Mesothelial cell of epicardium (in vitro differentiated cells): ENCODE measurements at places on chromosomes 7 and 10. TPM values are rescaled to one million over a fixed set of nuclear protein-coding genes. Genes with fewer than 3 reads are reported as not detected.

DNA sequence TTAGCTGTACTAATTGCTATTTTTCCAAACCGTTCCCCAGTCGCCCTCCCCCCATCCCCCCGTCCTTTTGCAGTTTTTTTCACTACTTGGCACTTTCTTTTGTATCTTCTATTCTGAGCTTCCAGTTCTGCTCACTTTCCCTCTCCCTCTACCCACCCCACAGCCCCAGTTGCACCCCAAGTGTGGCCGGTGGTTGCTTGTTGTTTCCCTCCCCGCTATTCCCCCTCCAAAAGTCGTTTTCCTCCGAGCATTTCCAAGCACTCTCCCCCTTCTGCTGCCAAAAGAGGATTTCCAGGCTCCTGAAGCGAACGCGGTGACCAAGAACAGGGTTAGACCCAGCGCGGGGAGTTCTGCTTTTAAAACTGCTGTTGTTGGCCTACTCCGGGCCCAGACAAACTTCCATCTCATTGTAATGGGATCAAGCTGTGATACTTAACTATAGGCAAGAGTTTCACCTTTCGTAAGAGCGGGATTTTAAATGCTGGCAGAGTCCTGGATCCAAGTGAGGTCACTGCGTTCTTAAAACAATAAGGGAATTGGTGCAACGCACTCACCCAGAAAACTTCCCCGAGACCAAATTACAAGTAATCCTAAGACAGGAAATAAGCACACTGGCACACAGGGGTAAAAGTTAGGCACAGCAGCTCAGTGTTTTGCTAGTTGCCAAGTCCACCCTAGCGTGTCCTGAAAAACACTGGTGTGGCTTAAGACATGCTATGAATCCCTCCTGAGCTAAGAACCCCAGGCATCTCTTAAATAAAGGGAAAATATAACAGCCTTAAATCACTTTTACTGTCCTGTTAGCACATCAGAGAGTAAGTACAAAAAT, 1.5 kb upstream of the RGS10 start:
- DNase-seq = no peak

GRCh38 chr7:109246330-109247077, 676.8 kb downstream of the DNAJB9 start:
- no peak for DNase-seq

- no peak for DNase-seq
Observed at GRCh38 chr7:140358412-140359051, 39.8 kb downstream of the SLC37A3 start.

DNA sequence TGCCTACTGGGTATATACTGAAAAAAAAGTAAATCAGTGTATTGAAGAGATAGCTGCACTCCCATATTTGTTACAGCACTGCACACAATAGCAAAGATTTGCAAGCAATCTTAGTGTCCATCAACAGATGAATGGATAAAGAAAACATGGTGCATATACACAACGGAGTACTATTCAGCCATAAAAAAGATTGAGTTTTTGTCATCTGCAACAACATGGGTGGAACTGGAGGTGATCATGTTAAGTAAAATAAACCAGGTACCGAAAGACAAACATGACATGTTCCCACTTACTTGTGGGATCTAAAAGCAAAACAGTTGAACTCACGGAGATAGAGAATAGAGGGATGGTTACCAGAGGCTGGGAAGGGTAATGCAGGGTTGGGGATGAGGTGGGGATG, 34.2 kb upstream of the FAM171A1 start:
- no peak for DNase-seq

DNA sequence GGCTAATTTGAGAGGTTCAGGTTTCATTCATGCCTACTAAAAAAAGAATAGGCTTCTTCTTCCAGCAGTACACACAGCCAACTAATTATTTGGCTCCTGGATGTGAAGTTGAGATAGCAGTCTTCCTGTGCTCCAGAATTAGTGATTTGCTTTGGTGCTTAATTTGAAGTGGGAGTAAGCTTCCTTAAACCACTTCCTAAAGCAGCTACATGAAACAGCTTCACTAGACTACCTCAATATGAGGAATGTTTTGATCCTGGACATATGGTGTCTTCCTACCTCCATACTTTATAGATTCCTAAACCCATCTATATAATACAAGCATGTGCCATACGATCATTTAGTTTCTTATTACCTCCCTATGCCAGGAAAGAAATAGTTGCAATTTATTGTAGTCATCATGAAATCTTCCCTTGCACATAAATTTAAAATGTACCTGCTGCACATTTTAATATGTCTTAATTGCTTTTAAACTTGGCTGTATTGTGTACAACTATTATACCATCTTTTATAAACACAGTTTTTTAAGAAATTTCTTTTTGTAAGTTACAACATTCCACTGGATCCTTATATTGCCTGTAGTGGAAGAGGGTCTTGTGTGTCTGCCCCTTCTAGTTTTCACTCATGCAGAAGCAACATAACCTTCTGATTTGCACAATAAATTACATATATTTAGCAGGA, 8.6 kb downstream of the VIM start:
- DNase-seq = no peak

DNA sequence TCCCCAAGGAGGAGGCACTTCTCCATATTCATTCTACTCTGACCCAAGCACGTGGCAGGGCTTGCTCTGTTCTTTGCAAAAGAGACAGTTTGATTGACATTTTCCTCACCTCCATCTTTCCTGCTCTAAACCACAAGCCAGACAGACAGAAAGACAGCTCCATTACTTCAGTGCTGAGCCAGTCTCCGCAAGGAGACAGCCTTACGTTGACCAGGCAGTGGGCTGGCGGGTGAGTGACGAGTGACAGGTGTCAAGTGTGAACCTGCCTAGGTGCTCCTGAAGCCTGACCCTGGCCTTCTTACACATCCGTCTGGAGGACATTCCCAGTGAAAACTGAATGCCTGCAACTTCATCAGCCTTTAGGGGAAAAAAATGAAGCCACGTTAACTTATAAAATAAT, 314.6 kb downstream of the TNS3 start:
- no peak for DNase-seq

DNA sequence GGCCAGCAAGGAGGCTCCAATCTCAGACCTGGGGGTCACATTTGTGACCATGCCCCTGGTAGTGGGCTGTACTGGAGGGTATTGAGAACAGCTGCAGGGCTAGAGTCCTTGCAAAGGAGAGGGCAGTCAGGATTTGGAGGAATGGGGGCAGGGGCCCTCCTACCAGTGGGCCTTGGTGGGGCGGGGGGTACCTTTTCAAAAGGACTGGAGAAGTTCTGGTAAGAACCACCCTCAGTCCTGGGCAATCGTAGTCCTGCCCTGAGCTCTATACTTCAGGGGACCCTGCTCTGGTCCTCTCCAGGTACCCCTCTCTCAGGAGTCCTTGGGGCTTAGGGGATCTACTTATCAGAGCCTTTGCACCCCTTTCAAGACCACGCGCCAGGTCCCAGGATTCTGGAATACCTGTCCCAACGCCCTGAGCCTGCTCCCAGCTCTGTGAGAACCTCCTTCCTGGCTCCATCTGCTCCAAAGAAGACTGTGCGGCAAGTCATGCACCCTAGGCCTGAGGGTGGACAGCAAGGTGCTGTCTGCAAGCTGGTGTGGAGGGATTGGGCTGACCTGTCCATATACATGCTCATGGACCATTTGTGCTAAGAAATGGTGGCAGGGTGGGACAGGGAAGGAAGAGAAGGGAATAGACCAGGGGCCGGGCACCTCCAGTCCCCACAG, 134.1 kb upstream of the EEPD1 start:
- no peak for DNase-seq

- DNase-seq = no peak
Observed at GRCh38 chr10:78193189-78193588, 159.5 kb downstream of the RPS24 start.

DNA sequence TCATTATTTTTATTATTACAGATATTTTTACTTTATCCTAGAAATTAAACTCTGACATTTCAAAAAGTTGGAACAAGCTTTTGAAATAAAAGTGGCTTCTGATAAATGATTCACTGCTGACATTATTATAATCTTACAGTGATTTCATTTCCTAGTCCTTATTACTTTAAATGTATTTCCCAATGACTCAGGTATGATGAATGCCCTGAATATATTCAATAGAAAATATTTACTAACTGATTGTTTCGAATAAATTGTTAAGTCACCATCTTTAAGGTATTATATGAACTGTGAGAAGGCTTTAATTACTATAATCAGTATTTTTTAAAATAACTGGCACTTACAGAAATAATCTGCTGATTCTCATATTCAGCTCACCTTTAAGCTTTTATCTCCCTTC, 21.6 kb downstream of the DKK1 start:
- no peak for DNase-seq

DNA sequence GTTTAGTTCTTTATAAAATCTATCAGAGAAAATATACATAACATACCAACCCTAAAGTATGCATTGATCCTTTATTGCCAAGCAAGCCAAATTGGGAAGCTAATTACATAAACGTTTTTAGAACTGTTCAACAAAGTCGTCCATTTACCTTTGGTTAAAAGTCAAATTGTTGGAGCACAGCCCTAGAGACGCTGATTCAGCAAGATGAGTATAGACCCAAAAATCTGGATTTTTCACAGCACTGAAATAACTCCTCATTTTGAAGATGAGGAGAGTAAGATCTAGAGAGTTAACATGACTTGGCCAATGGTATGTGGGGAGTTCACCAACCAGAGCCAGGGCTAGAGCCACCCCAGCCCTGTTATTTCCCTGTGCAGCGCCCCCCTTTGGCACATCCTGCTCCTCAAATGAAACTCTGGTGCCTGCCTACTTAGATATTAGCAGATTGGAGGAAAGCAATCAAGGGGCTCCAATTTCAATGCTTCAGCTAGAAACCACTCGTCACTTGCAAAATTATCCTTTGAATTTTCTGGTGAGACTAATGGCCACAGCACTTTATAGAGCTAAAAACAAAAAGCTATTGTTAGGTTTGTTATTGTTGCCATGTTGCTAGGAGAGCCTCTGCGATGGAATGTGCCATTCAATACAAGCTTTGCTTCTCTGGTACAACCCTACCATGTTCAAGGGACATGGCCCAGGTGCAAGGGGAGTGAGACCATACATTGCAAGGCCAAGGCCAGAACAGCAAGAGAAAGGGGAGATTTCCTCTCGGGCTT, 132.6 kb upstream of the ZEB1 start:
- no peak for DNase-seq

DNA sequence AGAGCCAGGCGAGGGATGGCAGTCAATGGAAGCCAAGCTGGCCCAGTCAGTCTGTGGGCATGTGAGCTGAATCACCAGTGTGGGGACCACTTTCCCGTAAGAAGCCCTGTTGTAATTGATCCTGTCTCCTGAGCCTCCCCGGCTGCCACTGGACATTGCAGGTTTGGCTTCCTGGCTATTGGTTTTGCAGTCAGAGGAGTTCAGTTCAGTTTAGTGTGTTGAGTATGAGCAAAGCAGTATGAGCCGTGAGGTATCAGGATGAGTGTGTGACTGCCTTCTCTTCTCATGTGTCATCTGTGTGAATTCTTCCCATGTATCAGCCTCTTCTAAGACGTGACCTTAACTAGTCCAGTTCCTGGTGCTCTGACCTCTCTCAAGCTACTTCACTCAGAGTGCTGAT, 227.4 kb downstream of the PRKG1 start:
- no peak for DNase-seq

DNA sequence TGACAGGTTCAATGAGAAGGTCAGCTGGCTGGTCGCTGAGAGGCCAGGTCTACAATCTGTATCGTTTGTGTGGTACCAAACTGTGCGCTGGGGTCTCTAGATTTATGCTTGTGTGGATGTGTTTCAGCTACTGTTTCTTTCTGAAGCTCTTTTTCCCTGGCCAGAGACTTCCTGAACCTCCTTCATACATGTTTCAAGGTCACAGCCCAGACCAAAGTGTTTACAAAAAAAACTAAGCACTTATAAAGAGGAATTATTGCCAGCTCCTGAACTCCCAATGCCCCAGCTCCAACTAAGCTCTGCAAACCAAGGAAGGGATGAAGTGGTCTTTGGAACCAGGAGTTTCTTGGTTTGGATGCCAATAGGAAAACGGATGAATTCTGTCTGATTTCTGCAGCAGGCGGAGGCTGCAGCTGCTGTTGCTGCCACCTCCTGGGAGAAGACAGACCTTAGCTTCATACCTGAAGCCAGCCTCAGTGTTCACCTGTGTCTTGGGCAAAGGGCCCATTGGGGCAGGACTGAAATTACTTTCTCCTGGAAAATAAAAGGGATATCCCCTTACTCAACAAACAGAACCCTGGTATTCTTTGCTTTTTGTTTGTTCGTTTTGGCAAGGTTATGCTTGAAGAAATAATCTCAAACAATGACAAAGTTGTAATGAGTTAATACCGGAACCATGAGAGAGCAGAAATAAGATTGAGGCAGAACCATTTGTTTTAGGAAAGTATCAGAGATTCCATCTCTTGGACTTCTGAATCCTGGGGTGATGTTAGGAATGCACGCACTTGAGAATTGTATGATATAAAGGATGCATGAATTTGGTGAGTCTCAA, 24.6 kb upstream of the MKLN1 start:
- DNase-seq = no peak

GRCh38 chr10:13485623-13486022, 43.2 kb downstream of the BEND7 start:
- DNase-seq = no peak

- DNase-seq = no peak
Observed at GRCh38 chr7:1457059-1457948, 2.0 kb downstream of the MICALL2 start.

- no peak for DNase-seq
Observed at GRCh38 chr10:11631890-11632587, 20.6 kb upstream of the USP6NL start.

DNA sequence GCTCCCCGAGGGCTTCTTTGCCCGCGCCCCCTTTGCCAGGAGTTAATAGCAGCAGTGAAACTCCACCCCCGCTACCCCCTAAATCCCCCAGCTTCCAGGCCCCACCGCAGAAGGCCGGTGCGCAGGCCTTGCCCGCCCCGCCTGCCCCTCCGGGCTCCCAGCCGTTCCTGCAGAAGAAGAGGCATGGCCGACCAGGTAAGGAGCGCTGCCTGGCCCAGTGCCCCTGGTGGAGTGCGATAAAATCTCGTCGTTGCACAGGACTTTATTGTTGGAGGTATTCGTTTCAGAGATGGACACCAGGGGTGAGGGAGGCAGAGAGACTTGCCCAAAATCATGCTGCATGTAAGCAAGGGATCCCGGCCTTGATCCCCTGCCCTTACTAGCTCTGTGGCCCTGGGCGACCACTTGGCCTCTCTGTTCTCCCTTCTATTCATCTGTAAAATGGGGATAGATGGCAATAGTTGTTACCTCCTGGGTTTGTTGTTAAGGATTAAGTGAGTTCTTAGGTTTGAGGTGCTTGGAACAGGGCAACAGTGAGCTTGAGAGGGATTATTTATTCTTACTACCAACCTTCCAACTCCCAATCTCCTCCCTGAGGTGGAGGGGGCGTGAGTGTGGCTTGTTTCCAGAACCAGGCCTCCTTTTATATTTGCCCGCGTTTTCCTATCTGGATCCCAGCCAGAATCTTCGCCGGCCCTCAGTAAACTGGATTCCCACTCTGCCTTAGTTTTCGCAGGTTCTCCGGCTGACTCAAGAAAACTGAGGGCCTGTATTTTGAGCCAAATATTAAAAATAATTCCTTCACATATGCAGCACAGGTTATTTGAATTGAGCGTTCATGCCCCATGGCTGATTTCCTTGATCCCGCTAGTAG, 78.3 kb downstream of the WIPF3 start:
- DNase-seq = peak; percentile 34

Gene SORBS1
- total RNA-seq = 21.5 to 25.1 TPM (median 24.9 TPM) in 3 replicates

Gene GIMAP2
- not detected in 3 replicates for total RNA-seq

Gene SLC26A3
- not detected in 3 replicates for total RNA-seq

Gene SEMA4G
- 20.0 to 22.8 TPM (median 22.2 TPM) in 3 replicates for total RNA-seq

Gene NYAP1
- total RNA-seq = 8.2 to 8.5 TPM (median 8.4 TPM) in 3 replicates
